ENCODE measurements at places on chromosomes 7 and 10. TPM values are rescaled to one million over a fixed set of nuclear protein-coding genes. Genes with fewer than 3 reads are reported as not detected.

DNA sequence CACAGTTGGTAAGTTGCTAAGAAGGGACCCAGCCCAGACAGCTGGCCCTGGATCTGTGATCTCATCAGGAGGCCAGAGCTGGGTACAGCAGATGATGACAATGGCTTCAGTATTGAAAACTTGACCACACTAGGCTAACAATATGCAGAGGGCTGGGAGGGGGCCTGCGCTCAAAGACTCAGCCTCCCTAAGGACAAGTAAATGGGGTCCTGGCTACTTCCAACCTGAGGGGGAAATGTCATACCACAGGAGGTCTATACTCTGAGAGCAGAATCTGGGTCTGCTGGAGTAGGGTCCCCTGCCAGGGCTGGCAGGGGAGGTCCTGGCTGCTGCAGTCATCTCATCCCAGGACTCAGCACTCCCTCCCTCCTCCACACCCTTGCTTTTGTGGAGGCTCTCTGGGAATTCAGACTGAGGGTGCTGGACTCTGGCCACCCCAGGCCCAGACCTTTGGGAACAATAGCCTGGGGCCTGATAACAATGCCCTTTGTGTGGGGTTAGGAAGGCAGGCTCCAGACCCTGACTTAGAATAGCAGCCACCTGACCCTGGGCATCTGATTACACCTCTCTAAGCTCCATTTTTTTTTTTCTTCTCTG, 1.4 kb downstream of the FXYD4 start:
- no peaks in the 10 kb centered on the region for H3K36me3 ChIP-seq
- H3K27ac ChIP-seq, result no peak overlapping the region

DNA sequence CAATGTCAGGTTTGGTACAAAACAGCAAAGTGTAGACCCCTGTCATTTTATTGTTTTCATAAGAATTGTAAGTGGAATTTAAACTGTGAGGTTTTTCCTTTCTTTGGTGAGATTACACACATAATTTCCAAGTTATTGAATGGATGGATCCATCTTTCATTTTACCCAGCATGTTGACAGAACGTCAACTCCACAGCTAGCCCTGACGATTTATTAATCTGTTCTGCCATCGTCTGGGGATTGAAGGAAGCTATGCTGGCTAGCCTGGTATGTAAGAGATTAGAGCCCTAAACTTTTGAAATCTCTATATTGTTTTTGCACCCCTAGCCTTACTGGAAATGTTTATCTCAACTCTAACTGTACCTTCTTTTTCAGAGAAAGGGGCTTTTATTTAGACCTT, 8.6 kb downstream of the WNT16 start:
- H3K4me1 ChIP-seq, result no peaks in the 10 kb centered on the region
- no peak overlapping the region for H3K27ac ChIP-seq
- no peaks in the 10 kb centered on the region for H3K36me3 ChIP-seq
- H3K27me3 ChIP-seq, result peaks cover 11% of the 10 kb centered on the region
- no peak for DNase-seq

DNA sequence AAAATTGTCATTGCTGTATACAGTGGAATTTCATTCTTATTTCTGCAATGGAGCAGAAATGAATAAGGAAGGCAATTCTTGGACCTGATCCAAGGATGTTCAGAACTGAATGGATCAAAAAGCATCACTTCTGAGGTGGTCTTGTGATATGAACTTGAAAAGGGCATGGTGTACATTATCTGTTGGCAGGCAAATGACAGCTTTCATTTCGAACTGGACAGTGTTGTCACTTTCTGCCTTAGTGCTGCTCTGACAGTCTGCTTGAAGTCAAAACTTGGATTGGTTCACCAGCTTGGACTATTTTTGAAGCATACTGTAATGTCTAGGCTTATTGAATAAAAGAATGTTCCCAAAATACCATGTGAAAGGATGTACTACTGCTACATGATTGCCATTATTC, 52.0 kb downstream of the VCL start:
- H3K27ac ChIP-seq, result no peak overlapping the region
- DNase-seq, result no peak
- no peak overlapping the region for H3K4me3 ChIP-seq
- no peaks in the 10 kb centered on the region for H3K36me3 ChIP-seq

DNA sequence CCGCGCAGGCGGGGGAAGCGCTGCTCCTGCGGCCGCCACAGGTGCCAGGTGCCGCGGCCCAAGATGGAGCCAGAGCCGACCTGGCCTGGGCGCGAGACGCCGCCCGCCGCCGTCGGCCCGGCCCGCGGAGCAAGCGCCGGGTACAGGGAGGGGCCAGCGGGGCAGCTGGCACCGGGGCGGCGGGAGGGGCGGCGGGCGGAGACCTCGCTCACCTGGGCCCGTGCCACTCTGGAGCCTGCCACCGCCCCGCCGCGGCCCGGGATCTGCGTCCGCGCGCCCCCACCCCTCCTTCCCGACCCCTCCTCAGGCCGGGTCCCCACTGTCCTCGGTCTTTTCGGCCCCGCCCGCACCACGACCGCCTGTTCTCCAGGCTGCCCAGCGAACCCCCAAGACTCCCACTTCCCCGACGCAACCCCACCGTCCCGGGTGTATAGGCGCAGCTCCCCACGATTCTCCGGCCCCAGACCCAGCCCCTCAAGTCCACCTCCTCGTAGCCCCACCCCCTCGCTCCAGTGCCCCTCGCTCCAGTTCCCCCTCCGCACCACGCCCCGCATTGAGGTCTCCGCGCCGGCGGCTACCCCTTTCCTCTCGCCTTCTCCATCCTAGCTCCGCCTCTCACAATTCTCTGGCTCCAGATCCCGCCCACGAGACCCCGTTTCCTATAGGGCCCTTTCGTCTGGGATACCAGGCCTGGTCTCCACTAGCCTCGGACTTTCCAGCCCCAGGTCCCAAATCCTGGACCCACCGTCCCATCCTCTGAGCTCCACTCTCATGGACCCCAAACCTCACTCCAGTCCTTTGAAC, at the start of gene GPRIN2:
GPRIN2 (minus strand) TSS at position 144 of the 804 bp plus-strand sequence. CDS start 5,922 bp downstream, outside the sequence.
- H3K27ac ChIP-seq, result no peak within 1 kb of the TSS
- peaks cover 8% of the 10 kb centered on the region for H3K4me1 ChIP-seq
- H3K27me3 ChIP-seq, result peaks cover 60% of the 10 kb centered on the region
- no peaks in the 10 kb centered on the region for H3K36me3 ChIP-seq

- no peaks in the 10 kb centered on the region for H3K36me3 ChIP-seq
- DNase-seq, result no peak
- H3K27me3 ChIP-seq, result no peaks in the 10 kb centered on the region
- H3K4me3 ChIP-seq, result no peak overlapping the region
Measured at GRCh38 chr7:129332254-129333035, 101.8 kb upstream of the STRIP2 start.

The RASA4B gene
- 0.99 TPM for total RNA-seq

GRCh38 chr10:109215291-109216075, 707.8 kb downstream of the XPNPEP1 start:
- no peak overlapping the region for H3K4me3 ChIP-seq
- no peak for DNase-seq
- H3K27ac ChIP-seq, result no peak overlapping the region
- peaks cover 6% of the 10 kb centered on the region for H3K4me1 ChIP-seq
- H3K36me3 ChIP-seq, result no peaks in the 10 kb centered on the region
- H3K27me3 ChIP-seq, result no peaks in the 10 kb centered on the region

The ACTL6B gene
- total RNA-seq, result not detected

DNA sequence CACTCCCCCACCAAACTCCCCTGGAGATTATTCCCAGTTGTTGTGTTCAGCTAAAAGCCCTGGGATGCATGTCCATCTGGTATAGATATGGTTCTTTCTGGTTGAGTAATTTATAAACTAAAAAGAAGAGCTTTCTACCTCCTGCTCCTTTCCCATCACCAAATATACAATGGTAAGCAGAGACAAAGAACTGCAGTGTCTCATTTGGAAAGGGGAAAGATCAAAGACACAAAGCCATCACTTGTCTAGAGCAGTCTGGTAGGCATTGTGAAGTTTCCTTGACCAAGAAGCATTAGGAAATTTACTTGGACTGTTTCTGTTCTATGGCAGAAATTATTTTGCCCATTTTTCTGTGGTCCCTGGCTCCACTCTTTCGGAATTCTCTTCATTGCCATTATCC, 24.9 kb upstream of the PANK1 start:
- no peak for DNase-seq
- no peaks in the 10 kb centered on the region for H3K36me3 ChIP-seq
- H3K27ac ChIP-seq, result no peak overlapping the region
- no peaks in the 10 kb centered on the region for H3K27me3 ChIP-seq

The CDK14 gene
- total RNA-seq, result 52.3 TPM

The PDGFA gene
- total RNA-seq, result 13.7 TPM

DNA sequence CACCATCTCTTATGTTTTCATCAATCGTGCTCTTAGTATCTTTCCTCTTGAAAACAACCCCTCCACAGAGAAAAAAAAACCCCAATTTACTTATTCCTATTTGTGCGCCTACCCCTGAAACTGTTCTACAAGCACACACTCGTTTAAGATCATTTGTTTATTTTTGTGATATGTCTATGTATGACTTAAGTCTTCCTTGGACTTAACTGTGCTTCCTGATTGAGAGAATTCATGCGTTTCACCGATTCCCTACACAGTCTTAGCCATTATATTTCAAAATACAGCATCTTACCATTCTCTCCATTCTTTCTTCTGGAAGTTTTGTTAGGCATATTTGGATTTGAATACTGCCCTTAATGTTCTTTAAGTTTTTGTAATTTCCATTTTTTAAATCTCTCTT, 159.4 kb downstream of the MLLT10 start:
- no peaks in the 10 kb centered on the region for H3K4me1 ChIP-seq
- H3K27ac ChIP-seq, result no peak overlapping the region
- no peaks in the 10 kb centered on the region for H3K27me3 ChIP-seq
- H3K4me3 ChIP-seq, result no peak overlapping the region
- no peak for DNase-seq
- H3K36me3 ChIP-seq, result peaks cover 18% of the 10 kb centered on the region

DNA sequence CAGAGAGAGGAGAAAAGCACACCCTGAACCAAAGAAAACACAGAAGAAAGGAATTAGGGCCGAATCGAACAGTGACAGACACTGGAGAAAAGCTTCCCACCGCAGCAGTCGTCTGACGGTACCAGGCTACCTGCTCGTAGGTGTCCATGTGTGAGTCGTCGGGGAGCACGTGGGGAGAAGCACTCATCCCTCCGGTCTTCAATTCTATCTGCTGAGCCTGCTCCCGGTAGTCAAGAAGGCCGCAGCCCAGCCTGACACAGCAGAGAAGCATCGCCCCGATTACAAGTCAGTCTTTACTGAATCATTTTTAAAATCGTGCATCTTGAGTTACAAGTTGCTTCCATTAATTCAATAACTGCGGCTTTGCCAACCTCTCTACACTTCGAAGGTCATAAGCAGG, 24.5 kb downstream of the PITRM1 start:
- no peak for DNase-seq
- no peak overlapping the region for H3K27ac ChIP-seq
- H3K36me3 ChIP-seq, result peaks cover 6% of the 10 kb centered on the region
- no peaks in the 10 kb centered on the region for H3K27me3 ChIP-seq
- no peak overlapping the region for H3K4me3 ChIP-seq
- H3K4me1 ChIP-seq, result no peaks in the 10 kb centered on the region

GRCh38 chr10:54415483-54415882, 385.5 kb downstream of the PCDH15 start:
- no peaks in the 10 kb centered on the region for H3K27me3 ChIP-seq
- no peak overlapping the region for H3K27ac ChIP-seq
- H3K36me3 ChIP-seq, result no peaks in the 10 kb centered on the region
- peaks cover 4% of the 10 kb centered on the region for H3K4me1 ChIP-seq

The RHOBTB1 gene
- total RNA-seq, result 21.5 TPM

The FAM20C gene
- total RNA-seq, result 3.8 TPM

Measured in neural progenitor cell (in vitro differentiated cells).